Prostate gland (tissue), 2 donors: ENCODE measurements at places on chromosomes 6 and 20.

DNA sequence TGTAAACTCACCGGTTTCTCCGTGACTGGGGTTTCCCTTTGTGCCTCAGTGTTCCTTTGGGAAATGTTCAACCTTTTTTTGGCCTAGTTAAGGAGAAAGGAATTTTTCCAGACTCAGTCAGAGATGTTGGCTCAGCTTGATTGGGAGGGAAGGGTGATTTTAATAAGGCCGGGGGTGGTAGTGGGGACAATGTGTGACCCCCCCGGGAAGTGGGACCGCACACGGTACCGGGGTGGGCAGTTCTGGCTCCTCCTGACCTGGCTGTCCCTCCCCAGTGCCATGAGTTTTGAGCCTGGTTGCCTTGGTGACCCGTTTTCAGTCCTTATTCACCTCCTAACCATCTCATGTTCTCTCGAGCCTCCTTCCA lies 132.7 kb downstream of the SNX5 start:
- DNase-seq, result no peak

DNA sequence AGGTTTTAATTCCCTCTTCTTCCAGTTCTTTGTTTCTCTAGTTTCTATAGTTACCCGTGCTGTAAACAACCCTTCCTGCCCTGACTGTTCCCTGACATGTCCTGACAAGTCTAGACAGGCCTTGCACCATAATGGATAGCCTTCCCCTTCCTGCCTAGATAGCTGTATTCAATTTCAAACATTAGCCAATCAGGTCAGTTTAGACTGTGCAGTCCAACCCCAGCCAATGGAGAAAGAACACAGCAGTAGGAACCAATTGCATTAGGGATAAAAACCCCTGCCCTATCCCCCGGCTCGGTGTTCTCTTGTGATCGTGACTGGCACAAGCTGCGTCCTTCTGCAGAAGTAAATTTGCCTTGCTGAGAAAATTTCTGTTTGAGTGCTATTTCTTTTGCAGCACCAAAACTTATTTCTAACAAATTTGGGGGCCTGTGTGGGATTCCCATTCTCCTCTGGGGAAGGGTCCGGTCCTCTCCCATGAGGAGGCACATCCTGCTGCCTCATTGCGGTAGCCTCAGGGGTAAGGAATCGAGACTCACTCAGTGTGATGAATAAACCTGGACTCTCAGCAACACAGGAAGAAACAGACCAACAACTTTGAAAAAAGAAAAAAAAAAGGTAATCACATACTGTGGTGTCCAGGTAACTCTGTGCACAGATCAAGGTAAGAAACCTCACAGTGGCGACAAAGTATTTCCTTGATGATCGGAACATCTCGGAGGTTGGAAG lies 248.7 kb upstream of the ECI2 start:
- no peak for DNase-seq

- no peak for DNase-seq
These were observed 21.7 kb downstream of the MAP1LC3A start for GRCh38 chr20:34579979-34580940.

DNA sequence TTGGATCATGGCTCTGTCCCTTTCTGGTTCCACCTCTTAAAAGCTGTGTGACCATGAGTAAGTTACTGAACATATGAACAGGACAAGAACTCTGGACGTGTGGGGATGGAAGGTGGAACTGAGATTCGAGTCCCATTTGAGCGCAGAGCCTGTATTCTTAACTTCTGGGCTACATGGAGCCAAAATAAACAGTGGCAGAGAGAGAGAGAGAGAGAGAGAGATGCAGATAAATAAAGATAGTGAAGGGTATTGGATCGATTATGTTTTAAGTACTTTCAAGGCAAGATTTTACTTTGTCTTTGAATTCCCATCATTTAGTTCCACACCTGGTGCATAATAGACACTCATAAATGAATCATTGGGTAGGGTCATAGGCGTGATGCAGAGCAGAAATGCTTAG lies 39.7 kb downstream of the SLC35D3 start:
- DNase-seq, result no peak

- no peak for DNase-seq
These were observed 83.8 kb downstream of the TENT5A start for GRCh38 chr6:81668615-81669047.

DNA sequence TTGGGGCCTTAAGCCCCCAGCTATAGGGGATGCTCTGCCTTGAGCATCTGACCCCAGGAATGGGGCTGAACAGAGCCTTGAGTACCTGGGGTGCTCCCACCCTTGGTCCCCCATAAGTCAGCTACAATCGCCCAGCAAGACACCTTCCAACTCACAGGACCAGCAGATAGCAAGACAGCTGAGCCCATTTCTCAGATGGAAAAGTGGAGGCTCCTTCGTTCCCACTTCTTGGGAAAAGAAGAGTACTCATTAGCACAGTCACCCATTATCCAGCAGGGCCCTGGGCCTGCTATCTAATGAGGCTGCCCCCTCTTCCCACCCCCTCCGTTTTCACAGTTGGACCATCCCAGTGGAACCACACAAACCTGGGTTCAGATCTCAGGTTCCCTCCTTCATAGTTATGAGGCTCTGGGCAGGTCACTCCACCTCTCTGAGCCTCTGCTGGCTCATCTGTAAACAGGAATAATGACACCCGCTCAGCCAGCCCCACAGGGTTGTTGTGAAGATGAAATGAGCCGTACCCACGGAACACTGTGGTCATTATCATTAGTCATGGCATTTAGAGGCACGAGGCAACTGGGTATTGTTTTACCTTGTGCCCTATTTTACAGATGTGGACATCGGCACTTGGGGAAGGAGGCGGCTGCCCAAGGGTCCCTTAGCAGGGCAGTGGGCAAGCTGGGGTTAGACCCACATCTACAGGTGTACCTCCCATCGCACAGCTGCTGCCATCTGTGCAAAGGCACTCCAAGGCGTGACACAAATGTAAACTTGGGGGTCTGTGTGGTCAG lies 4.5 kb downstream of the LPIN3 start:
- DNase-seq, result no peak

DNA sequence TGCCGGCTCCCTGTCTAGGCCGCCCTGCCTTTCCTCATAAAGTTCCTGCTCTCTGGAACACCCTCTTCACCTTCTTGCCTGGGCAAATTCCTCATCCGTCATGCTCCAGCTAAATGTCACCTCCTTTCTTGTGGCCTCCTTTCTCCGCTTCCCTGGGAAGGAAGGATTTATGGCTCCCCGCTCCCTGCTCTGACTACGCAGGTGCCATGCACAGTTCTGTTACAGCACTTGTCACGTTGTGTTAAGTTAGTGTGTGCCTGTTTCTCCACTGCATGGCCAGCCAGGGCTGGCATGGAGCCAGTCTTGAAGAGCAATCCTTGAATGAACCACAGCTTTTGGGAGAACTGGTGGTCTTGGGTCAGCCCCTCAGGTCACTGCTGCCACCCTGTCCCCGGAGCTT lies 61.7 kb downstream of the CD40 start:
- no peak for DNase-seq

DNA sequence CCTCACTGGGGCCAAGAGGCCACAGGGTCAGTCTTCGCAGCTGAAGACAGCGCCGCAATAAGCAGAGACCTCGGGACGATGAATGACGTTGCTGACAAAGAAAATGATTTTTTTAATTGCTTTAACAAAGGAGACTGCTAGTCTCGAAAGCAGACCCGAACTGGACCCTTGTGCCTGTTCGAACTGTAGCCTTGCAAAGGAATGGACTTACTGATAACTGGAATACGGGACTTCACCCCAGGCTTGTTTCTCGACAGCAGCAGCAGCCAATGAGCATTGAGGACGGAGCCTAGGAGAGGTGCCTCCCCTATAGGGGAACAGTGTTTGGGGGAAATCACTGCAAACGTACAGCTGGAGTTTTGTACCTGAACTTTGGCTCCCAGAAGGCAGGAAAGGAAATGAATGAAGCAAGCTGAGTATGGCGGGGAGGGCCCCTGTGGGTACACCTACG lies 1.3 kb upstream of the TAF4 start:
- no peak for DNase-seq

DNA sequence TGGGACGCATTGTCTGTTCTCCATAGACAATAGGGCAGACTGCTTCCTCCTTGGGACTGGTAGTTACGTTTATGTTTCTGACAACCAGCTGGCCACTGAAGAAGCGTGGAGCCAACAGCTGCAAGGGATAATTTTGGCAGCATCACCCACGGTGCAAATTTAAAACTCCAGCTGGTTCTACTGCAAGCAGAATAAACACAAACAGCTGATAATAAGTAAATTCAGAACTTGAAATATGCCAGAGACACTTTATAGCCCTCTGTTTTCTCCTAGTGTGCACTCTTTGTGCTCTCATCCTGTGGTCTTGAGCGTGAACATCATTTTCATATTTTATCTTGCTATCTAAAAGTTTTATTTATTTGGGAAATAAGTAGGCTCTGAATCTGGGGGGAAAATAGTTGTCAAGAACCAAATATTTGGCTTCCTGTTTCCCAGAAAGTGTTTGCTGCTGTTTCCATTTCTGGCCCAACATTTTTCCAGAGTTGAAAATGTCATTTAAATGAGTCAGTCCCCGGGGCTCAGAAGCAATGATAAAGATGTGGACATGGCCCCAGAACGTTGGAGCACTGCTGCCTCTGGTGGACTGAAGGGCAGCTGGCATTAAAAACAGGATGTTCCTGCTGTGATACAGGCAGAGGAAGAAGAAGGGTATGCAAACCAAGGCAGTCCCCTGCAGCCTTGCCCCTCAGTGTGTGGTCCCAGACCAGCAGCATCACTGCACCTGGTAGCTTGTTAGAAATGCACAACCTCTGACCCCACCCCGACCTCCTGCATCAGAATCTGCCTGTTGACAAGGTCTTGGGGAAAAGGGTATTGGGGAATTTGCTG lies 12.5 kb upstream of the THBD start:
- no peak for DNase-seq

DNA sequence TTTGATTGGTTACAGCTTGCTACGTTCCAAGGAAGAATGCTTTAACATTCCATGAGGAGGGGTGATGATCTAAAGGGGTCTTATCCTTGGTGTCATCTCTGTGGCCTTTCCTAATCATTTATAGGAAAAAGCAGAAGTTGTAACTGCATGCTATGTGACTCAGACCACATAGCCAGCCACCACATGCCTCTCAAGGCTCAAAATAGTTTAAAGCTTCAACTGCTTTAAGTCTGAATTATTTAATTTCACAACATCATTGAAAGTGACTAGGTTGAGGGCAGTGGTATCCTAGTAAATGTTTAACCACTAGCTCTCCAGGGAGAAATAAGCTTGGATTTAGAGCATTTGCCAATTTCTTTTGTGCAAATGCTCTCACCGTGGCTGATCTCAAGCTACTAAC lies 29.7 kb downstream of the MC3R start:
- DNase-seq, result no peak

DNA sequence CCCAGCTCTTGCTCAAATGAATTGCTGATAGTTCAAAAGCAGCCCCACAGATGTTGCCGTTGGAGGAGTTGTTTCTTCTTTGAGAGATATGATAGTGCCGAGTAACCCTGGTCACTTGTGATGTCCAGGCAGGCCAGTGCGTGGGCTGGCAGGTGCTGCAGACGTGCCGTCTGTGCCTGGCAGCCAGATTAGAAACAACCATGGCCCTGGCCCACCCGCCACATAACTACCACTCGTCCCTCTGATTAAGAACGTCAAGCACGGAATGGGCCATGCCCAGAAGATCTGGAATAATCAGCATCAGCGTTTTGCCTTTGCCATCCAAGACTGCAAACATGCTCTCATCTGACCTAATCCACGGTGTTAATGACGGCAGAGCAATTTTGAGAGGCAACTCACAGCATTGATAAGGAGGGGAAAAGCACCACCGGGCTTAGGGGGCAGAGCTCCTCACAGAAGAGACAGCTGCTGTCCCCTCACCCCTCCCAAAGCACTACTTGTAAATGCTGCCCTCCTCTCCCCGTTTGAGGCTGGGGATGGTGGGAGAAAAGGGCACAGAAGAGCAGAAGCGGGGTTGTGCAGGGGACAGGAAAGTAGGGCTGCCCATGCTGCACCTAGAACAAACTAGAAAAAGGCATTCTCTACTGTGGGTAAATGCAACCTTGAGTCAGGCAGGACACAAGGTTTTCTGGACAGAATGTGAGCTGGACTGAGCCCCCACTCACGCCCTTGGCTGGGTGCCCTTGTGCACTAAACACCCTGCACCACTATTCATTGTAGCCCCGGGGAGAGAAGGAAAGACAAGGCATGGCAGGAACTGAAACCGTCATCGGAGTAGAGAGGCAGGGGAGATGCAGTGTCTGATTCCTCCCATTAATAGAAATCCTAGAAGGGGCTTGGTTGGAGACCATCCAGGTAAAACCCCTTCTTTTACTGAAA lies 5.3 kb upstream of the CPNE5 start:
- DNase-seq, result no peak

GRCh38 chr20:50516180-50516934 lies 6.2 kb downstream of the PTPN1 start:
- no peak for DNase-seq

DNA sequence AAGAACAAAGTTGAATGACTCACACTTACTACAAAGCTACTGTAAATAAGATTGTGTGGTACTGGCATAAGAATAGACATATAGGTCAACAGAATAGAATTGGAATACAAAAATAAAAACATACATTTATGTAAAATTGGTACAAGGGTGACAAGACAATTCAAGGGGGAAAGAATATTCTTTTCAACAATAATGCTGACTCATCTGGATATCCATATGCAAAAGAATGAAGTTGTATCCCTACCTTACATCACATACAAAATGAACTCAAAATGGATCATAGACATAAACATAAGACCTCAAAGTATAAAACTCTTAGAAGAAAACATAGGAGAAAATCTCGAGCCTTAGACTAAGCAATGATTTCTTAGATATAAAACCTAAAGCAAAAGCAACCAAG lies 50.9 kb downstream of the TRMT6 start:
- DNase-seq, result no peak

DNA sequence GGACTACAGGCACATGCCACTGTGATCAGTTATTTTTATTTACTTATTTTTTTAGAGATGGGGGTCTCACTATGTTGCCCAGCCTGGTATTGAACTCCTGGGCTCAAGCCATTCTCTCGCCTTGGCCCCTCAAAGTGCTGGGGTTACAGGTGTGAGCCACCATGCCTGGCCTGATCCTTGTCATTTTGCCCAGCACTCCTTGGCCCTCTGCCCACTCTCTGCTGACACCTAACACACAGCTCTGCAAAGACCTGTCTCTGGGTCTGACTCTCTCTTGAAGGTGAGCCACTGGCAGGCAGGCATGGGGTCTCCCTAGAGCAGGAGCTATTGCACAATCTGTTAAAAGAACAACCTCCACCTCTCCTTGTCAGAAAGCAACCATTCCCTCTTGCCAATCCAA lies 155.6 kb downstream of the ZFP64 start:
- DNase-seq, result peak; percentile 13
